ENCODE measurements at places on chromosomes 2 and 18.

- DNase-seq = no peak
Measured at GRCh38 chr18:463827-464541, 36.5 kb downstream of the COLEC12 start.

- DNase-seq = no peak
Measured at GRCh38 chr2:108585436-108585835, 51.2 kb downstream of the LIMS1 start.

DNA sequence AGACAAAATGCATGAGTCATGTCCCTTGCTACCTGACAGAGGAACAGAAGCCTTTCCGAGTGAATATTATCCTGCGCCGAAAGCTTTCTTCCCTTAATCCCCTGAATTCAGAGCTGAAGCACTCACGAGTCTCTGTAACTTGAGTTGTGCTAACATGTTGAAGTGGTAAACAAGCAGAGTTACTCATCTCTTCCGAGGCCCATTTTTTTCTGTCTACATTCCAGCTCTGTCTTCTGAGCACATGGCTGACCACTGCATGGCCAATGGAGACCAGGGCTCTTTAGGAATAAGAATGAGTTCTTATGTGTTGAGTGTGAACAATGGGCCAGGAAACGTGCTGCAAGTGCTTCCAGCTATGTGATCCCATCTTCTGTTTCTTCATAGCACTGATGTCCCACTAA lies 73.1 kb upstream of the PID1 start:
- DNase-seq = peak; percentile 18

DNA sequence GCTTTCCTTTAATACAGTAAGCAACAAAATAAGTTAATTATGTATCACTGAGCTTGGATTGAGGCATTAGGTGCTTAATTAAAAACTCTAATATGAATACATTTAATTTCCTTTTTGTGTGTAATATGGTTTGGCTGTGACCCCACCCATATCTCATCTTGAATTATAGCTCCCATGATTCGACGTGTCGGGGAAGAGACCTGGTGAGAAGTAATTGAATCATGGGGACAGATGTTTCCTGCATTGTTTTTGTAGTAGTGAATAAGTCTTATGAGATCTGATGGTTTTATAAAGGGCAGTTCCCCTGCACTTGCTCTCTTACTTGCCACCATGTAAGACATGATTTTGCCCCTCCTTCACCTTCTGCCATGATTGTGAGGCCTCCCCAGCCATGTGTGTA lies 325.4 kb upstream of the CDH7 start:
- DNase-seq = no peak

GRCh38 chr2:85269959-85270358 lies 57.8 kb downstream of the TGOLN2 start:
- no peak for DNase-seq
